Epithelial cell of esophagus (primary cell): ENCODE measurements at places on chromosomes 7 and 10.

- DNase-seq, result no peak
Measured at GRCh38 chr10:129780198-129780597, 183.9 kb downstream of the EBF3 start.

DNA sequence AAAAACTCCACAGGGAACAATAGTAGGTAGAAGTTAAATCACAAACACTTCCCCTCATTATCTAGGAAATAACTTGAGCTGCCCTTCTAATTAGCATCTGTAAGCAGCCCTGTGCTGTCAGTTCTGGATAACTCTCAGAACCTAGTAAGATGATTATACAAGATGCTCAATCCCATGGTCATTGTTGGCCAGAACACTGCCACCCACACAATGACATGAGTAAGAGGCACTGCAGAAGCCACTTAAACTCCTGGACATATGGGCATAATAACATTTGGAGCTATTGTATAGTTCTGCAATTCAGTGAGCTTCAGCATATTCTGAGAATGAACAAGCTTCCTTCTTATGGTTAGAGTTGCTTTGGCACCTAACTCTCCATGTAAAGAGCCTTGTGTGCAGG is 153.8 kb downstream of the PLPP4 start:
- no peak for DNase-seq

- DNase-seq, result peak; percentile 60
Measured at GRCh38 chr7:94888551-94888950, 18.8 kb upstream of the PPP1R9A start.

- peak; percentile 31 for DNase-seq
Measured at GRCh38 chr10:26804418-26805393, 56.1 kb downstream of the ABI1 start.

GRCh38 chr7:143416565-143417149 is 8.0 kb upstream of the EPHA1 start:
- DNase-seq, result peak; percentile 74

- DNase-seq, result no peak
Measured at GRCh38 chr10:33106767-33107166, 148.7 kb upstream of the ITGB1 start.

DNA sequence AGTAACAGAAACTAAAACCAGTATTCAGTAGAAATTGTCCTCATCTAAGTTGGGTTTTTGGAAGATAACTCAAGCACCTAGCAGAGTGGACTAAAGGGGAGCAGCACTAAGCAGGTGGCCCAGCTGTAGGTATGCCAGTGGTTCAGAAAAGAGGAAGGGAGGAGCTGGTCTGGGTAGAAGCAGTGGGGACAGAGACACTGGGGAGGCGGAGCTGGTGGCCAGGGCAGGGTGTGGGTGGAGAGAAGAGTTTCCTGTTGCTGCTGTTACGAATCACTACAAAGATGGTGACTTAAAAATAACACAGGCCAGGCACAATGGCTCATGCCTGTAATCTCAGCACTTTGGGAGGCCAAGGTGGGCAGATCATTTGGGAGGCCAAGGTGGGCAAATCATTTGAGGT is 136.2 kb downstream of the WDR11 start:
- no peak for DNase-seq

DNA sequence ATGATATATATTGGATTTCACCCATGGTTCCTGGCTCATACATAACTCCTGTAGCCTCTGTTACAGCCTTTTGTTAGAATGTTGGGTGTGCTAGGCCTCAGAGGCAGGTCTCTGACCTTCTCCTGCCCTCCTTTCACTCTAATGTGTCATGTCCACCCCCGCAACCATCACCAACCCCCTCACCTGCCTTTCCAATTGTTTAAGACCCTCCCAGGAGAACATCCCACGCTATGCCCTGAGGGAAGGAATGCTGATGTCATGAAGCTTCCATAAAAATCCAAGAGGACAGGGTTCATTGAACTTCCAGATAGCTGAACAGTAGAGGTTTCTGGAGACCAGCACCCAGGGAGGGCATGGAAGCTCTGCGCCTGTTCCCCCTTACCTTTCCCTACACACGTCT is 30.8 kb upstream of the C10orf67 start:
- DNase-seq, result no peak

GRCh38 chr7:25828468-25828867 is 323.5 kb upstream of the NFE2L3 start:
- no peak for DNase-seq

DNA sequence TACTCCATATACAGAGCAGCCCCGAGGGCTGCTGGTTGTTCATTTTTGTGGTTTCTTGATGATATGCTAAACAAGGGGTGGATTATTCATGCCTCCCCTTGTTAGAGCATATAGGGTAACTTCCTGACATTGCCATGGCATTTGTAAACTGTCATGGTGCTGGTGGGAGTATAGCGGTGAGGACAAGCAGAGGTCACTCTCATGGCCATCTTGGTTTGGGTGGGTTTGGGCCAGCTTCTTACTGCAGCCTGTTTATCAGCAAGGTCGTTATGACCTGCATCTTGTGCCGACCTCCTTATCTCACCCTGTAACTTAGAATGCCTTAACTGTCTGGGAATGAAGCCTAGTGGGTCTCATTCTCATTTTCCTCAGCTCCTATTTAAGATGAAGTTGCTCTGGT is 31.3 kb downstream of the GNAT3 start:
- DNase-seq, result no peak

GRCh38 chr7:2781636-2782035 is 62.5 kb downstream of the GNA12 start:
- DNase-seq, result no peak

DNA sequence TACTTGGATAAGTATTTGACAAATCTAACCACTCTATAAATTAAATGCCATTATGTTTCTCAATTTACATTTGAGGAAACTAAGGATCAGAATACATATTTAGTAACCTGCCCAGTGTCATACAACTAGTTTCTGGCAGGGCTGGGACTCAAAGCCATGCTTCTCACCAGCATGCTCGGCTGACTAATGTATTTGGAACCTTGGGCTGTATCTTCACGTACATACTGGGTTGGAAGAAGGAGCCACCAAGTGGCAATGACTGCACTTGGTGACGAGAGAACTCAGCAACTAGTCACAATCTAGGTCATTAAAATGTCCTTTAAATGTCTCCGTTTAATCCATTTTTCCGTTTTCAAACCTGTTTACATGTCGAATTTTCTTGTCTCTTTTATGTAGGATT is 42.9 kb downstream of the CHRM2 start:
- peak; percentile 40 for DNase-seq

GRCh38 chr7:72394016-72394415 is 18.1 kb downstream of the CALN1 start:
- DNase-seq, result no peak

DNA sequence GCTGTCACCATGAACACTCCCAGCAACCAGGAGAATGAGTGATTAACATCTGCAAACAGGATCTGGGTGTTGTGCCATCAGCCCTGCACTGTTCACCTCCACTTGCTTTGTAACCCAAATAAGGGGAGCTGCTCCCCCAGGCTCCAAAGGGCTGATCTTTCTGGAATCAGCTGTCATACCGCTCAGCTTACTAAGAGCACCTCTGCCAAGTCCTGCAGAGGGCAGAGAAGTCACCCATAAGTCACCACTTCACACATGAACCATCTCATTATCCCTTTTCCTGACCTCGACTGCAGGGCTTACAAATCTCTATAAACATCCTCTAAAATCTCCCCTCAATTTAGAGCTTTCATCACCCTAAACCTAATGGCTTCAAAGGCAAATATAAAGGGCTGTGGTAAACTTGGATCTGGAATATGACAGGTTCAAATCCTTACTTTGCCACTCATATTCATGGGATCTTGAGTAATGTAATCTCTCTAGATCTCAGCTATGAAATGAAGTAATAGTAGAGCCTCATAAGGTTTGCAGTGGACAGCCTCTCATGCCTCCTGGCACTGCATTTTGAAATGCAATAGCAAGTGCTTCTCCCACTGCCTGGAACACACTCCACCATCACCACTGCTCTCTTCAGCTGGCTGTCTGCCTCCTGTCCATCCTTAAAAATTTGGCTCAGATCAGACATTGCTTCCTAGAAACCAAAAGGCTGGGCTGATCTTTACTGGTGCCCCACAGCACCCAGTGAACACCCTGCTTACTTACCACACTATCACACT is 38.8 kb downstream of the ERLIN1 start:
- DNase-seq, result peak; percentile 49

DNA sequence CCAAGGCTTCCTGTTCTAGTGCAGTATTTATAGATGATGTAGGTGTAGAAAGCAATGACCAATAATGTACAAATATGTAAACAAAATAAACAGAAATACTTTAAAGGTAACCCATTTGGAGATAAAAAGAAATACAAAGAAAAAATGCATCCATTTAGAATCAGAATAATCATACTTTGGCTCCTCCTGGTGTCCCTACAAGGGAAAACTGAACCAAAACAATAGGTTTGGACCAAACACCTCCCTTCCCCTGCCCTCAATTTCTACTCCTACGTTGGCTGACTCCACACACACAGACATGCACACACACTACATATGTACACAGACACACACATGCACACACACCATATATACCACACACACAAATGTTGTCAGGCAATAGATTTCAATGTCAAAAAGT is 36.0 kb downstream of the C10orf143 start:
- no peak for DNase-seq

DNA sequence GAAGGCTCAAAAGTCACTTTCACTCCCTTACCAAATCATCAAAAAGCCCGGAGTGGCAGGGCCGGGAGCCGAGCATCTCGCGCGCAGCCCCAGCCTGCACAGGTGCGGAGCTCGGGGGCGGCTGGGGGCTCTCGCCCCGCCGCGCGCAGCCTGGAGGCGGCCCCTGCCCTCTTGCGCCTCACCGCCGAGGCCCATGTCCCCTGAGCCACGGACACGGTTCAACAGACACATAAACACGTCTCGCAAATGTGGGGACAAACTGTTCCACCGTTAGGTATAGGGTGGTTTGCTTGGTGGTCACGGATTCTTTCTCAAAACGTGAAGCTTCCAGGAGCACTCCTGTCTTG is 700 bp downstream of the GSAP start:
- no peak for DNase-seq

DNA sequence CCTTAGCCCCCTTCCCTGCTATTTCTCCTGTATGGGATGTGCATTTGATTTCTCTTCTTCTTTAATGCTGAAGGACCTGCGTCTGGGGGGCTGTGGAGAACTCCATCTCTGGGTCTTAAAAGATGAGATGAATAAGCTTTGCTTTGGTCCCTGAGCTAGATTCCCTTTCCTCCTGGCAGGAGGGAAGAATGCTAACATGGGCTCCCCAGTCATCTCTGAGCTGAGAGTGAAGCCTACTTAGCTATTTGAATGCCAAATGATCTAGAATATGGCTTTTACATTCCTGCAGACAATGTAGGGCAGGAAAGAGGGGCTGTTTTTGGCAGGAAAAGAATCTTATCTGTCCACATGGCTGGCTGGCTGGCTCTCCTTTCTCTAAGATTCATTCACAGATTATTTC is 62.6 kb upstream of the EFCAB10 start:
- DNase-seq, result no peak

DNA sequence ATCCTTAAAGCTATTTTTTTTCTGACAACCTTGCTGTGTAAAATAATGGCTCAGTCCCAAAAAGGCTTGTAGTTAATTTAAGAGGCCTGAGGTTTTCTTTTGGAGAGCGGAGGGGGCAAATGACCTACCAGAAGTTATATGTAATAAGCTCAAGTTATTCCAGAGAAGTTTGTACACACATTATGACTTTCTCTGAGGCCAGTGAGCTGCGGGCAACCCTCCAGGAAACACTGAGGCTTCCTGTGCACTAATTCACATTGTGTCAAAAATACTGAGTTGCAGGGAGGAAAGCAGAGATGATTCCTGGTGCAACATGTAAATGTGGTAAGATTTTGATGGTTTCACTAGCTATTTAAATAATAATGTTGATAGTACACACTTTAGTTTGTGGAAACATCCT is 188.6 kb downstream of the DIP2C start:
- no peak for DNase-seq

DNA sequence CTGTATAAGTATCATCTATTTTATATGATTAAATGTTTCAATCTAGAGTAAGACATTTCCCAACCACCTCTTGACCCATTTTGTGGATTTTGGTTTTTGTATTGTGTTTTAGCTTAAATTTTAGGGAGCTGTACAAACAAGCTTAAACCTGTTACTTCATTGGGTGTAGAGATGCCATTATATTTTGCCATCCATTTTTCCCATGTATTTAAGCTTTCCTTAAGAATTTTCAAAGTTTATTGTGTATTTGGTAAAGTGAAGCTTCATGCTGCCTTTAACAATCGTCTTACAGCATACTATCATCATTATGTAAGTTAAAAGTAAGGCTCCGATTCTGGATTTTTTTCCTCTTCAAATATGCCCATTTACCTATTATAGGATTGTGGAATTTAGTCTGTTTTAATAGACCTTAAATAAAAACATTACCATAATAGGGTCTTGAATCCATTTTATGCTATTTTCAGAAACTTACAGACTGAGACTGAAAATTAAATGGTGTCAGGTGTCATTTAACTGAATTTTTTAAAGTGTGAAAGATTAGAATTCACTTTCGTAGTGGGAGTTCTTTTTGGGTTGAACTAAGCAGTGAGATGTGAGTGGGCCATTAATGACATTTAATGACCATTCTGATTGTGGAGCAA is 2.2 kb downstream of the KMT2E start:
- no peak for DNase-seq

DNA sequence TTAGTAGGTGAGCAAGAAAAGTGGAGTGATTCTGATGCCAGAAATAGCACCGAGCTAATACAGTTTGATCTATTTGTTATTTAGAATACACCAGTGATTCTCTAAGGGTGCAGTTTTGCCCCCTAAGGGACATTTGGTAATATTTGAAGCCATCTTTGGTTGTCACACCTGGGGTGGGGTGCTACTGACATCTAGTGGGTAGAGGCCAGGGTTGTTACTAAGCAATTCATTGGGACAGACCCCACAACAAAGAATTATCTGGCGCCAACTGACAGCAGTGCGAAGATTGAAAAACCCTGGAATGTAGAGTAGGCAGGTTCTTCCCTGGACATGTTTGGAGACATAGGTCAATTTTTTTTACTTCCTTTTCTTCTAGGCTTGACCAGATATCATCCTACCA is 14.6 kb downstream of the PALS2 start:
- peak; percentile 3 for DNase-seq

DNA sequence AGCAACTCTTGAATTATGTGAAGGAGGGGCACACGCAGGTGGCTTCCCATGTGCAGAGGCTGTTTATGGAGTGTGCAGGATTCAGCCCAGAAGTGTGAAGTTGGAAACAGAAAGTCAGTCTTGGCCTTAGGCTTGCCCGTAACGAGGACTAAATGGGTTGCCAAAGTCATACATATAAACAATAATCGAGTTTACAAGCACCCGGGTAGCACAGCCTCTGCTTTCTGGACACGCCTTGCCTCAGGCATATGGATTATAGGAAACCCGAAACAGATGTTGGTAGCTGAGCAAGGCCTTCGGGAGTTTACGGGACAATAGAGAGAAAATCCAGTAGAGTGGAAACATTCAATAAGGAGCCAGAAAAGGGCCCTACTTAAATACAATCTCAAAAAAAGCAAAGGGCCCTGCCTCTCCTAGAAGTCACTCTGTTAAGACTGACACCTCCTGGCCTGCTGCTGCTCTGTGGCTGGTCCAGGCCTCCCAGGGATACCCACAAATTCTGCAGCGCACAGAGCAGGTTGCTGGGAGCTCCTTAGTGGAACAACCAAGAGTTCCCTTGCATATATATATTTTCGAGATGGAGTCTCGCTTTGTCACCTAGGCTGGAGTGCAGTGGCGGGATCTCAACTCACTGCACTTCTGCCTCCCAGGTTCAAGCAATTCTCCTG is 48.5 kb downstream of the SMKR1 start:
- DNase-seq, result no peak
